ENCODE measurements at places on chromosomes 13 and 19.

DNA sequence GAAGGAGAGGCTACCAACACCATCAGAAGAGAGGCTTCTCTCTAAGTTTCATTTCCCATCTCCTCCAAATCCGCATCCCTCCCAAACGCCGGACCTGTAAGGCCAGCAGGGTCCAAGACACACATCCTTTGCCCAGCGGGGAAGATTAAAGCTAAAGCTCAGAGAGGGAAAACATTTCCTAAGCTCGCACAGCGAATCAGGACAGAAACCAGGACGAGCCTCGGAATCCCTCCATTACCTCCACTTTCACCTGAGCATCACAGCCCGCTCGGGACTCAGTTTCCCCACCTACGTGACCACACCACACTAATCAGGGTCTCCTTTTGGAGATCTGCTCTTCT is 711 bp upstream of the FOSB start:
- no peak for DNase-seq

DNA sequence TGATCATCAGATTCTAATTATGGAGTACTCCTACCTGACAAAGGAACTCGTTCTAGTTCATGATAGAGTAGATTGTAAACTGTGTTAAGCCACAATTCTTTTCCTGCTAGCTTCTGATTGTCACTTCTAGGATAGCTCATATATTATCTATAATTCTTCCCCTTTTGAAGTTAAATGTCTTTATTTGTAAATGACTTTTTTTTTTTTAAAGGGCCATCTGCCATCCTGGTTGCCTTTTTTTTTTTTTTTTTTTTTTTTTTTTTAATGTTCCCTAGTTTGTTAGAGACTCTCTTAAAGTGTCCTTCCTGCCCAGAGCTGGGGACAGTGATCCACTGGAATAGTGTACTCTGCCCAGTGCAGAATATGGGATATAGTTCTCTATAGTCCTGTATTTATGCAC is 4.3 kb downstream of the CHAMP1 start:
- no peak for DNase-seq

- no peak for DNase-seq
Observed at GRCh38 chr19:13962699-13963602, 10.6 kb downstream of the DCAF15 start.

DNA sequence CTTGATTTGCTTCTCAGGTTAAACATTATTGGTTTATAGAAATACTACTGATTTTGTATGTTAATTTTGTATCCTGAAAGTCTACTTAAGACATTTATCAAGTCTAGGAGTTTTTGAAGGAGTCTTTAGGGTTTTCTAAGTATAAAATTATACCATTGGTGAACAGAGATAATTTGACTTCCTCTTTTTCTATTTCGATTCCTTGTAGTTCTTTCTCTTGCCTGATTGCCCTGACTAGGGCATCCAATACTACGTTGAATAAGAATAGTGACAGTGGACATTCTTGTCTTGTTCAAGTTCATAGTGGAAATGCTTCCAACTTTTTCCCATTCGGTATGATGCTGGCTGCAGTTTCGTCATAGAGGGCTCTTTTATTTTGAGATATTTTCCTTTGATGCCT is 807.5 kb upstream of the SLC10A2 start:
- DNase-seq = no peak

- DNase-seq = no peak
Observed at GRCh38 chr13:36275190-36276002, 22.2 kb downstream of the CCDC169 start.

Measured in stimulated activated CD4-positive, alpha-beta T cell treated with anti-CD3 and anti-CD28 coated beads, Interleukin-4, amount 100 ng/mL, for 1 hour (primary cell).